Amniotic stem cell (primary cell): ENCODE measurements at places on chromosomes 7 and 10.
A peak's percentile ranks its signal among the peaks of the same experiment; 100 is the strongest.

DNA sequence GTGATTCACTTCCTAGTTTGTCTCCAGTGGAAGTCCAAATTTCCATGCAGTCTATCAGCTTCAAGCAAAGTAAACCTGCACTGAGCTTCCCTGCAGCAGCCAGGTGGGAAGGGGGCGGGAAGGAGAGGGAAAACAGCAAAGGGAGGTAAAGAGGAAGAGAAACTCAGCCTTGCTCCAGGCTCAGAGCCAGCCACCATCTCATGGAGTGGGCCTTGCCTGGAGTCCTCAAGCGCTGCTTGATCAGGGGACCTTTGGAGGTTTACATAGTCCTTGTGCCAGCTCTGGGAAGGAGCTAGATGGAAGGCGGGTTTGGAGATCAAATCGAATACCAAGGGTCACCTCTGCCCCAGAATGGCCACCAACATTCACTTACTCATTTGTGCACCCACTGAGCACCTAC lies 7.4 kb downstream of the CRTAC1 start:
- no peak for DNase-seq

DNA sequence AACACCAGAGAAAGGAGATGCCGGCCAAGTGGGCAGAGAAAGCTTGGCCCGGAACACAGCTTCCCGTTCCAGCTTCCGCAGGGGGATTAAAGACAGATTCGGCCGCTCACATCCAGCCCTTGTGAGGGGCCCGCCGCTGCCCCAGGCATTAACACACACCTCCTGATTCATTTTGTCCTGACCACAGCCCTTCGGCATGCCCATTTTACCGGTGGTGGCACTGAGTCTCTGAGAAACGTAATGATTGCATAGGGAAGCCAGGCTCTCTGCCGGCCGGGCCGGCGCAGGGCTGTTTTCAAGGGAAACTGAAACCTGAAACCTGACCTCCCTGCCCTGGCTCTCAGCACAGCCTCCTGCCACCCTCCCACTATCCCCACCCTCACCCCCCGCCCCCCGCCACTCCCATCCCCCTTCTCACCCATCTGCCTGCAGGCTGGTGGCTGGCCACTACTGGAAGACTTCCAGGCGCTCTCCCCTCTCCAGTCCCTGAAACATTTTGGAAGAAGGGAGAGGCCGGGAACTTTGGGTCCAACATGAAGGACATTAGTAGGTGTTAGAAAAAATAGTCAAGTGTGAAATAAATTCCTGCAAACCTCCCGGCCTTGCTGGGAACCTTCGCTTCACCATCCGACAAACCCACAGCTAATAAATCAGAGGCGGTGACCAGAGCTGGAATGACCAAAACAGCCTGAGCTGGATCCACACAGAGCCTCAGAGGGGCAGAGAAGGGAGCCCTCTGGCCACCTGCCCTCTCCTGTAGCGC lies 83.5 kb upstream of the CUX1 start:
- DNase-seq: no peak

DNA sequence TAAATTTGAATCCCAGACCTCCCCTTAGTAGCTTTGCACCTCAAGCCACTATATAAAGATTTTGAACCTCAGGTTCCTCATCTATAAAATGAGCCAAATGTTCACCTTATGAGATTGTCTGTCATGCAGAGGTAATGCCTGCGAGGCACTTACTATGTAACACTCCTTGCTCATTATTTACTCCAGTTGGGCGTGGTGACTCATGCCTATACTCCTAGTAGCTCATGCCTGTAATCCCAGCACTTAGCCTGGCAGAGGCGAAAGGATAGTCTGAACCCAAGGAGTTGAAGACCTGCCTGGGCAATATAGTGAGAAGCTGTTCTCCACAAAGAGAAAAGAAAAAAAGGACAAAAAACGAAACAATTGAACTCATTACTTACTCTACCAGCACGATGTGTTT lies 82.2 kb downstream of the MDFIC start:
- DNase-seq: no peak

DNA sequence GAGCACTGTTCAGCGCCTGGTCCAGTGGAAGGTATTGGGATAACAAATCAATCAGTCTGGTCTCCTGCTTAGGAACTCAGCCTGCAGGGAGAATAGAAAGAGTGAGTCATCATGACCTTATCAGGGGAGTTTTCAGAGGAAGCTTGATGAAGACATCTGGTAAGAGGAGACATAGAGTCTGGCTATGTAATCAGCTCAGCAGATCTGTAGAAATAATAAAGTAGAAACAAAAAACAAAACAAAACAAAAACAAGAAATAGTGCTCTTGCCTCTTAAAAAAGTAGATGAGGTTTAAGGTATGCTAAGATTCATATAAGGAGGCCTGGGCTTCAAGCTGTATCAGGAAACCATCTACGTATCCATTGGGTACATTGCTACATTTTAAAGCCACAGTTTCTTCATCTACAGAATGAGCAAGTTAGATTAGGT lies 14.4 kb downstream of the TAS2R41 start:
- DNase-seq: peak; percentile 62

- DNase-seq: no peak
Measured at GRCh38 chr7:17311194-17311593, 12.7 kb downstream of the AHR start.

GRCh38 chr7:115009736-115010440 lies 88.0 kb downstream of the MDFIC start:
- no peak for DNase-seq

DNA sequence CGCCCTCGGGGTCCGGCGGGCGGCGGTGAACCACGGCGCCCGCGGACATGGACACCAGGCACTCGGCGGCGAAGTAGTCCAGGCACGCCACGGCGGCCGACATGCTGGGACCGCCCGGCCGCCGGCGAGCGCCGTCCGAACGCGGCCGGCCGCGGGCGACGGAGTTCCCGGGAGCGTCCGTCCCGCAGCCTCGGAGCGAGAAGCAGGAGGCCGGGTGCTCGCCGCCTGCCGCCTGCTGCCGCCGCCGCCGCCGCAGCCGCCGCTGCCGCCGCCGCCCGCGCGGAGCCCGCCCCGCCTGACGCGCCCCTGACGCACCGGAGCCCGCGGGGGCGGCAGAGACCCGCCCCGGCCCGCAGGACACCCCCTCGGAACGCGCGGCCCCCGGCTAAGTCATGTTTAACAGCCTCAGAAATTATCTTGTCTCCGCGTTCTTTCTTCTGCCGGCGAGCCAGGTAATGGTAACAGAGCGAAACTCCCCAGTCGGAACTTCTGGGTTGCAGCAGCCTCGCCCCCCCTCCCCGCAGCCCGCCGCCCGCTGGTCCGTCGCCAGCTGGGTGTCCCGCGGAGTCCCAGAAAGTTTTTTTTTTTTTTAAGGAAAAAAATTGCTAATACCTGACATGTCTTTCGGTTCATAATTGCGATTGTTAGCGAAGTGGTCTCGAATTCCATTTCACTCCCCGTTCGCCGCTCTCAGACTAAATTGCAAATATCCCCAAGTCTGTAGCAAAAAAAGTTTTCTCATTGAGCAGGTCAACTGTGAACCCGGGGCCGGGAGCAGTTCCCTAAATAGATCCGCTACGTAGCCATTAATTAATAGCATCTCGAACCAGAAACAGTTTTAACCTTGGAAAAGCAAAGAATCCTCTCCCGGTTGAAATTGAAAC lies at the start of gene KLF14:
Gene KLF14, minus strand, starts transcription at position 277 of the 884 bp plus-strand sequence. Its CDS starts 174 bp downstream, at position 103.
- no peak for DNase-seq

- DNase-seq: no peak
Measured at GRCh38 chr10:132614431-132615340, 77.1 kb downstream of the INPP5A start.

- DNase-seq: peak; percentile 79
Measured at GRCh38 chr7:140541513-140542227, 62.4 kb upstream of the MKRN1 start.

GRCh38 chr7:1555813-1556543 lies at the start of gene TMEM184A:
TMEM184A (minus strand) TSS chr7:1556205; CDS start chr7:1555484, 721 bp downstream.
- no peak for DNase-seq

DNA sequence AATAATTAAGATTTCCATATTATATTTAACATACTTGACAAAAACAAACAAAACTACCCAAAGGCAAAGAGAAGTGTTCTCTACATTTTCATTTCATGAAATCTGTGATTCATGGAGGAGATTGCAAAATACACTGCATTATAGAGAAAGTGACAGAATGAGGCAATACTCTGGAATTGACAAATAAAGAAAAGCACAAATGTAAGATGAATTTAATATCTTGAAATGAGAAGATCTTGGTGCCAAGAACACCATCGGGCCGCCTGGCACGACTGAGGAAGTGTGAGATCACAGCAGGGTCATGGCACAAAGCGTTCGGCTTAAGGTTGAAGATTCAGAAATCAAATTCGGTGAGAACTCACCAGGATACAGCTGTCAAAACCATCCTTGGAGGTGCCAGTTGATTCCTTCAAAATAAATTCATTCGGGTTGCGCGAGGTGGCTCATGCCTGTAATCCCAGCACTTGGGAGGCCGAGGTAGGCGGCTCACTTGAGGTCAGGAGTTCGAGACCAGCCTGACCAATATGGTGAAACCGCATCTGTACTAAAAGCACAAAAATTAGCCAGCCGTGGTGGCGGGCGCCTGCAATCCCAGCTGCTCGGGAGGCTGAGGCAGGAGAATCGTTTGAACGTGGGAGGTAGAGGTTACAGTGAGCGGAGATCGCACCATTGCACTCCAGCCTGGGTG lies 174.0 kb upstream of the PFKP start:
- no peak for DNase-seq

GRCh38 chr10:22222236-22223190 lies 4.7 kb upstream of the EBLN1 start:
- DNase-seq: no peak

DNA sequence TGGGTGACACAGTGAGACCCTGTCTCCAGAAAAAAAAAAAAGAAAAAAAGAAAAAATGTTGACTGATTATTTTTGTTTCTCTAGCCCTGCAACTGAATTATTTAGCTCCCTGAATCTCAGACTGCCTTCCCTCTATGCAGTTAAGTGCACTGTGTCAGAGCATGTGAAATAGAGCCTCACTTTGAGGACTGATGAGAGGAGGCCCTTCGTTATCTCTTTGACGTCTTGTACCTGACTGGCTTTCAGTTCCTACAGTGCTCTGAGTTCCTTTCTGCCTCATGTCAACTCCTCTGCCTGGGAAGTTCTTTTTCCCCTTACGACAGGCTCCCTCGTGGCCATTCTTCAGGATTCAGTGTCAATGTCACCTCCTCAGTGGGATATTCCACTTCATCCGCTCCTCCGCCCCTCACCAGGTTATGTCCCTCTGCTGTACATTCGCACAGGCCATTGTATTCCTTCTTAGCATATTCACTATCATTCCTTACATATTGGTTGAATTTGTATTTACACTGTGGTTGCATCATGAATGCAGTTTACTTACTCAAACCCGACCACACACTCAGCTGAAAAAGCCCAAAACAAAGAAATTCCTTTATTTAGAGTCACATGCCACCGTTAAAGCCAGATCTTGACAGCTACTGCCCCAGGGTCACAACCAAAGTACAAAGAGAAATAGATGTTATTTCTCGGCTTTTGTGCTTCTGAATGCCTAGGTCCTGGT lies 18.1 kb upstream of the CAMK2G start:
- no peak for DNase-seq

DNA sequence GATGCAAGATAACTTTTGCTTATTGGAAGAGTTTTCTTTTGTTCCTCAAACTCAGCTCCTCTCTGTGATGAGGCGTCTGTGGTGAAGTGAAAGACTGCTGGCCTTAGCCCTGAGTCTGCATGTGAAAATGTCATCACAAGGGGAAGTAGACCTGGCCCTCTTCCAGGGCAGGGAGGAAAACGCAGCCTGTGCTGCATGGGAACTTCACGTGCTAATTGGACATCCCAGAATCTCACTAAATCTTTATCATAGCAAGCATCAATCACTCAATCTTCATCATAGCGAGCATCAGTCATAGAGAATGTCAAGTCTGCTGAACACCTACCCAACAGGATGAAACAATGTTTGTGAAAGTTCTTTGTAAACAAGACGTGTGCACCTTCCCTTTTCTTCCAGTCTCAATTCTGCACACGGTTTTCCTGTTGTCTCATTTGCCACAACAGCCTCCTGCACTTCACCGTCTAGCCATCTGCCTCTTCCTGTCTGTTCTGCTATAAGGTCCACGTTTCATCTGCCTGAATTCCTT lies 314.6 kb downstream of the FRMD4A start:
- DNase-seq: no peak

DNA sequence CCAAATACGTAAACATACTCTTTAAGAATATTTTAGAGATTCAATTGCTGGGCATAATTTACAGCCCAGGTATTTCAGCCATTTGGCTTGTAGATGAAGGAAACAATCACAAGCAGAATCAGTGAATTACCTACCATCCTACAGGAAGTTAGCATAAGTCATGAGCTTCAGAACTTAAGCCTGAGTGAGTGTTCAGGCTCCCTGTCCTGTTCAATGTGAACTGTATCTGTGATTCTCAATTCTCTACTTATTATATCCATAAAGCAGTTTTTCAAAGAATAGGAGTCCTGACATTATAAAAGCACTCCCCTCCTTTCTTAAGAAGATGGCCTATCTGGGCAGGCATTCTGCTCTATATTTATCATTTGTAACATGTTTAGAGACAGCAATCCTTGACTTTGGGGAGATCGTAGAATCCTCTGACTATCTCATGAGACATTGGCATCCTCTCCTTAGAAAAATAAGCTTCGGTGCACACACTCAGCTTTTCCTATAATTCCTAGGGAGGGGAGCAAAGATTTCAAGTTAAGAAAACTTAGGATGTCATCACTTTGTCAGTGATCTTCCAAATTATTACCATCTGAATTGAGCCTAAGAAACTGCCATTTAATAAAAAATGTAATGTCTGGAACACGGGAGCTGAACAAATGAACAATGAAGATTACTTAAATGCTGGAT lies 645.2 kb upstream of the IGFBP3 start:
- DNase-seq: no peak

- no peak for DNase-seq
Measured at GRCh38 chr10:24858288-24859270, 93.8 kb downstream of the PRTFDC1 start.

- DNase-seq: no peak
Measured at GRCh38 chr7:132666071-132666773, 90.0 kb upstream of the PLXNA4 start.

DNA sequence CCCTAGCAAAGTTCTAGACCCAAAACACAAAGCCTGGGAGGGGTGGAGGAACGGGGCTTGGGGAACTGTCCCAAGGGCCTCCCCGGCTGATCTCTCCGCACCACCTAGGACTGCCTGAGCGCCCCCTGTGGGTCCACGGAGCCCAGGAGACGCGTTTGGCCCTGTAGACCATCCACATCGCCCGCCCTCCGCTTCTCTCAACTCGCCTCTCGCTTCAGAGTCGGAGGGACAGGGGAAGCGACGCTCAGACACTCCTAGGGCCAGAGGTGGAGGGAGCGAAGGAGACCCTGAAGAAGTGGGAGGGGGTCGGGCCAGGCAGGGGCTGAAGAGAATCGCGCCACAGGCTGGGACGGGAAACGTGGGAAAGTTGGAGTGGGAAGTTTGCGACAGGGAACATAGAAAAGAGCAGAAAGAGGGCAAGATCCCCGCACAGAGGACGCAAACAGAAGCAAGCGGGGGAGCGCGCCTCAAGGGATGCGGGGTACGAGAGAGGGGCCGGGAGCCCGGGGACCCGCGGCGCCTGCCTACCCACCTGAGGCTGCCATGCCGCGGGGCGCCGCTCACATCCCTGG lies 378 bp downstream of the PIK3AP1 start:
- DNase-seq: no peak

GRCh38 chr7:110442381-110442837 lies 648.5 kb upstream of the LRRN3 start:
- no peak for DNase-seq

GRCh38 chr7:70353330-70353945 lies 755.2 kb downstream of the AUTS2 start:
- no peak for DNase-seq
